ENCODE measurements at places on chromosomes 12 and 14. TPM values are rescaled to one million over a fixed set of nuclear protein-coding genes. Genes with fewer than 3 reads are reported as not detected.

The A2M gene
- 0.66 TPM for total RNA-seq

The PRB2 gene
- total RNA-seq, result not detected

The SPRYD3 gene
- 7.4 TPM for total RNA-seq

The ADCY6 gene
- 40.1 TPM for total RNA-seq

The GPD1 gene
- 1.1 TPM for total RNA-seq

The RERGL gene
- total RNA-seq, result not detected

The FGF23 gene
- total RNA-seq, result 0.48 TPM

The LBHD2 gene
- not detected for total RNA-seq

The KLRC1 gene
- total RNA-seq, result not detected

The KLRF1 gene
- not detected for total RNA-seq

The SSPN gene
- 2.6 TPM for total RNA-seq

- DNase-seq, result no peak
Measured at GRCh38 chr12:11693067-11693466, 43.6 kb downstream of the ETV6 start.

- no peak for DNase-seq
Measured at GRCh38 chr14:105184461-105184860, 3.3 kb upstream of the NUDT14 start.

DNA sequence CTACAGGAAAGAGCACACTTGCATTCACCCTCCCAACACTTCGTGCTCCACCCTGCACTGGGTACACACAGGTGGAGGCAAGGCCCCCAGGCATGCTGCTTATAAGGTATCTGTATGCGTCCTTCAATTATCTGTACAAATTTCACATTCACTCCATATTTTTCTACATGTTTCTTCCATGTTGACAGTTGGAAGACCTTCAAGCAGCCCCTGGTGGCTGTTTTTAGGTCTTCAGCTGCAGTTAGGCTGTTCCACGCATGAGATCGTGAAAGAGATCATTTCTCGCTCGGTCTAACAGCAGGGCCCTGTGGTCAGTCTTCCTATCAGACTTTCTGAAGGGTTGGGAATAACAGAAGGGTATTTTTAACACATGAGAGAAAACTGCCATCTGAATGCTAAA lies 47.1 kb downstream of the PLXNC1 start:
- no peak for DNase-seq

DNA sequence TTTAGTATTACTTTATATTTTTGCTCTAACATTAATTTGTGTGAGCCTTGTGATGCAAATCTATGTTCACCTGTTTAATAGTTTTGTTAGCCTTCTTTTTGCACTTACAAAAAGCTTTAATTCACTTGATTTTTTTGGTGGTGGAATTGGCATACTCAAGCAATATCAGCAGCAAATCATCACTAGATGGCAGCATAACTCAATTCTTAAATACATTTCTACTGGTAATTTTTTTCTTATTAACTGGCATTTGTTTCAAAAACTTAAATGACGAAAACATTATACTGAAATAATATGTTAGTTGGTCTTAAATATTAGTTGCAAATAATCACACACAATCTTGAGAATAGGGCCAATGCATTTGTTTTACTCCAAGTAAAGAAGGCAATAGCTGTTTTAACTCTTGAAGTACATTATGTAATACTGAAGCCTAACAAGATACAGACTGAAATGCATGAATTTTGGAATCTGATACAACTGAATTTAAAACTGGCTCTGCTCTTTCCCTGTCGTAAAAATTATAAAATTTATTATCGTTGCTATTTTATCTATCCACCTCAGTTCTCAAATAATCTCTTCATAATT lies 151.5 kb downstream of the ATXN7L3B start:
- DNase-seq, result no peak

DNA sequence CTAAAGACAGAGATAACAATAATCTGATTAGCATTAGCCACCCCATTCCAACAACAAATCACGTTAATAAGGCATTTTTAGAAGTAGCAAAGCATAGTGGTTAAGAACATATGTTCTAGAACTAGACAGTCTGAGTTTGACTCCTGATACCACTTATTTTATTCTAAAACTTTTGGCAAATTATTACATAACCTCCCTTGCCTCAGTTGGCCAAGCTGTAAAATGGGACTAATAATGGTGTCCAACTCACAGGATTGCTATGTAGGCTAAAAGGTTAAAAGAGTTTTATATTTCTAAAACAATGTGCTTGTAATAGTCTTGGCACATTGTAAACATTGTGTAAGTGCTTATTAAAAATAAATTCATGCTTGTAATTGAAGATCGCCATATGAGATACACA lies 124.7 kb upstream of the FGD4 start:
- no peak for DNase-seq

DNA sequence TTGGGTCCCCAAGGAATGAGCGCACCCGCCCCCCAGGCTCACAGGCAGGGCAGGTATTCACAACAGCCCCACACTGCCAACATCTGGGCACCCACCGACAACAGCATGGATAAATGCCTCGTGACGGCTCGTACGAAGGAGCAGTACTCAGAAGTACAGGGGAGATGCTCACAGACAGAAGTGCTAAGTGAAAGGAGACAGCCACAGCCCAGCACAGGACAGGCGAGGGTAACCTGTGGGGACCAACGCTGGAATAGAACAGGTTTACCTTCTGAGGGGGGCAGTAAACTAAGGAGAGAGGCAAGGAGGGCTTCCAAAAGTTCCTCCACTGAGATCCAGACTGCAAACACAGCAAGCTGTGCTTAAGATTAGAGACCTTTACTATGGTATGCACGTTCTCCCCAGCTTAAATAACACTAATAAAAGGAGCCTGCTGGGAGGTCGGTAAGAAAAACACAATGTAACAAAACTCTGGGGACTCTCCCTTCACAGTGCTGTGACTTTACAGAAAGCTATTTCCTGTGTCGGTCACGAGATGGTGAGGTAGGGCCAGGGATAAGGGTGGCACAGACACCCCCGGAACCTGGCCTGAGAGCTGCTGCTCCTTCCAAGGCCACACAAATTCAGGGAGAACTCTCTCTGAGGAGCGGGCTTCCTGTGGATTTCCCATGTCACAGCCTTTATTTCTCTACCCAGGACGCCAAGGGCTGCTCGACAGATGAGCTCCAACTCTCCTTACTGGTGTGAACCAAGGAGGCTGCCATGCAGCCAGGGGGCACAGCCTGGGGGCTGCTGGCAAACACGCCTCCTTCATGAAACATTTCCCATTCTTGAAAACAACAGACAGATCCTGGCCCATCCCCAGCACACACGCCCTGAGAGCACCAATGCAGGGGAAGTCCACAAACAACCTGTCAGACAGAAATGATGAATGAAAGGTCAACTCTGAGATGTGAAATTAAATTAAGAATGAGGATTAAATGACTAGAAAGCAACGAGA lies 26.3 kb downstream of the SLC15A4 start:
- DNase-seq, result no peak

DNA sequence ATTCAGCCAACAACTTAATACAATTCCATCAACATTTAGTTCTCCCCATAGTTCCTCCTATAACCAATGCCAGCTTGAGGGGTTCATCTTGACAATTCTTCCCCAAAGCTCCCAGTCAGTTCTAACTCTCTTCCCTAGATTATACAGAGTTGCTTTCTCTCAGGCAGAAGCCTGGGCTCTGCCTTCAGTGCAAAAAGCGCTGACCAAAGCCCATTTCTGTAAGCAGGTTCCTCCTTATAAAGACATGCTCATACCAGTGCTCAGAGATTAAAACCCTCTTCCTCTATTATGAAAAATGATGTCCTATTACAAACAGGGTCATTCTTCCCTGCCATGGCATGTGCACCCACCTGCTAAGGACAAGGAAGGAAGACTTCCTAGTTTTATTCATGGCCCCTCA lies 16.2 kb downstream of the SPIC start:
- no peak for DNase-seq

- DNase-seq, result no peak
Measured at GRCh38 chr14:22811722-22812121, 3.5 kb downstream of the SLC7A7 start.

GRCh38 chr12:28360253-28360652 lies 170.0 kb downstream of the CCDC91 start:
- DNase-seq, result no peak

- DNase-seq, result no peak
Measured at GRCh38 chr12:41507286-41507685, 319.2 kb downstream of the PDZRN4 start.

DNA sequence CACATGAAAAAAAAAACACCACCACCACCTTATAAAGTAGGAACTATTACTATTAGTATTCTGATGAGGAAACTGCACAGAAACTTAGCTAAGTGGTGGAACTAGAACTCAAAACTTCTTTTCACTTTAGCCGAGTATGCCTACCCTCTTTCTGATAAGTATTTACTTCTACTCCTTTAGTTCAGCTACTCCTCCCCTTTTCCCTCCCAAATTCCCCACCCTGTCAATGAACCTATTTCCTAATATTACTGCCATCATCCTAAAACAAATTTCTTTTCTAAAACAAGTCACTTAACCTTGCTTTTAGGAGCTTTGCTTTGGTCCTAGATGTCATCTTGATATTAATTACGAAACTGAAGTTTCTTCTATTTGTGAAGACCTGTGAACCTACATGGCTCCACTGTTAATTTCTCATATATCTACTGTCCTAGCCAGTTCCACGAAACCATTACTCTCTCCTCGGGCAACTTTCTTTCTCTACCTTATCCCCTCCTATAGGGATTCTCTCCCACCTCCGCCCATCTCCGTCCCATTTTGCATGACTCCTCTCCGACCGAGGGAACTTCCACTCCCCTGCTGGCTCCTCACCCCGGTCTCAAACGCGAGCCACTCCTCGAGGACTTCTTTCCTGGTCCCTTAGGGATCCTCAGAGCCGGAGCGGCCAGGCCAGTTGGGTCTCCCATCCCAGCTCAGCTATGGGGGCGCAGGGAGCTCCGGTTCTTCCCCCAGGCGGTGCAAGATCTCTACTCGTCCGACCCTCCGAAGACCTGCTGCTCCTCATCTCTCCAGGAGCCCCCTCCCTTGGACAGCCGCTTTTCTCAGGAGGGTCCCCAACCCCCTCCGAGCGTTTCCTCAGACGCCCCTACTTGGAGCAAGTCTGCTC lies 1.1 kb downstream of the NUMB start:
- peak; percentile 84 for DNase-seq

DNA sequence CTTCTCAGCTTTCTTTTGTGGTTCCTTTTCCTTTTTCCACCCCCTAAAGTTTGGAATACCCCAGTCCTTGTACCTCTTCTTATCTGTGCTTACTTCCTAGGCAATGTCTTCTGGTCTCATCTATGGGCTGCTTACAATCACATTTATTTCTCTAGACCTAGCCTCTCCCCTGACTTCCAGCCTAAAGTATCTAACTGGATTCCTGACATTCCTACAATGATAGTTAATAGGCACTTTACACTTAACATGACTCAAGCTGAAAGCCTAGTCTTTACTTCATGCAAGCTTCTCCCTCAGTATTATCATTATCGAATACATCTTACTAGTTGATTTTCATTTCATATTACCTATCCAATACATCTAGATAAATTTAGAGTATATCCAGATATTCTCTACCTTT lies 21.2 kb downstream of the CLECL1 start:
- no peak for DNase-seq

DNA sequence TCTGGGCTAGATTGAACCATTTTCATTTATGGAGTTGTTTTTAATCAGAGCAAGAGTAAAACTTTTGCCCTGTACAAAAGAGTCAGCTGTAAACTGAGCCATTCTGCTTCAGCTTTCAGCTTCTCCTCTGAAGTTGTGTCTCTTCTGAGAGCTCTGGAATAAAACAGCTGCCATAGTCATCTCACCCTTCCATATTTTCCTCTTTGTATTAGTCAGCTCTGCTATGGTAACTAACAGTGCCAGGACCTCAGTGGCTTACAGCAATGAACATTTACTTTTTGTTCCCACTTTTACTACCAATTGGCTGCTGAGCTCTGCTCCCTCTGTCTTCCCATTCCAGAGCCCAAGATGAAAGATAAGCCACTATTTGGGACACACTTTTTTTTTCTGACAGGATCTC lies 178.5 kb downstream of the DAD1 start:
- DNase-seq, result no peak

DNA sequence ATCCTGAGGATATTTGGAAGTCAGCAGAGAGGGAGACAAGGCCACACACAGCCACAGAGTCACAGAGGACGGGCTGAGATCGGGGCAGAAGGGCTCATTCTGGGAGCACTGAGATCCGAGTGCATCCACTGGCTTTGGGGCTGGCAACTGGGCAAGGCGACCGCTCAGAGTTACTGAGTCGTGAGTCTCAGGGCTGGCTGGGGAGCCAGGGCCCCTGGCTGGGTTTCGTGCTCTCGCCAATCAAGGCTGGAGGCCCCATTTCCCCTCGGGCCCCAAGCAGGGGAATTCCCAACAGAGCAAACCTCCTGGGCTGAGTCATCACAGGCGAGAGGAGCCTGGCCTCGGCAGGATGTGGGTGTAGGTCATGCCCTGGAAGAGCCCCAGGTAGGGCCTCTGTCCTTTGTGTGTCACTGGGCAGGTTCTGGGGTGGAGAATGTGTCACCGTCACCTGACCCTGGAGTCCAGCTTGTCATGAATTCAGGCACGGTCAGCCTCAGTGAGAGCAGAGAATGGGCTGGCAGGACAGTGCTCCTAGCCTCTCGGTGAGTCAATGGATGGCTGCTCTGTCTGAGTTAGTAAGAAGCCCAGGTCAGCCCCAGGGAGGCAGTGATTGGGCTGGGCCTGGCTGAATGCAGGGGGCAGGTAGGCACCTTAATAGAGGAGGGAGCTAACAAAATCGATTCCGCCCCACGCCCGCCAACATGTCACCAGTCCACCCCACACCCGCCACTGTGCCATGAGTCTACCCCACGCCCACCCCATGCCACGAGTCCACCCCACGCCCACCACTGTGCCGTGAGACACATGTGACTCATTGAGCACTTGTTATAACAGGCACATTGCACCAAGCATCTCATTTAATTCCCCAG lies 16.9 kb downstream of the ASB2 start:
- peak; percentile 86 for DNase-seq

DNA sequence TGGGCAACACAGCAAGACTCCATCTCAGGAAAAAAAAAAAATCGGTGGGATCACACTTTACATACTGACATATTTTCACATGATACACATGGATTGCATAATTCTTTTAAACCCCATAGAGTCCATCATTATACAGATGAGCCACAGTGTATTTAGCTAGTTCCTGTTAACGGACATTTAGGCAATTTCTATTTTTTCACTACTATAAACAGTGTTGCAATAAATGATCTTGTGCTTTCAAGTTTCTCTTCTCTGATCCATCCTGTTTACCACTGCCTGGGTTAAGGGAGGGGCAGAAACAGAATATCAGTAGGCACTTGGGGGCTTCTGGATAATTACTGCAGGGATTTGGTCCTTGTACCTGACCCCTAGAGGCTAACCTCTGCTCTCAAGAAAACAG lies 43.4 kb upstream of the SPTLC2 start:
- no peak for DNase-seq

- DNase-seq, result no peak
Measured at GRCh38 chr14:91113829-91114078, at the start of gene DGLUCY. TSS of gene DGLUCY (plus strand) at chr14:91114073. CDS start at chr14:91160295, 46,222 bp downstream.

DNA sequence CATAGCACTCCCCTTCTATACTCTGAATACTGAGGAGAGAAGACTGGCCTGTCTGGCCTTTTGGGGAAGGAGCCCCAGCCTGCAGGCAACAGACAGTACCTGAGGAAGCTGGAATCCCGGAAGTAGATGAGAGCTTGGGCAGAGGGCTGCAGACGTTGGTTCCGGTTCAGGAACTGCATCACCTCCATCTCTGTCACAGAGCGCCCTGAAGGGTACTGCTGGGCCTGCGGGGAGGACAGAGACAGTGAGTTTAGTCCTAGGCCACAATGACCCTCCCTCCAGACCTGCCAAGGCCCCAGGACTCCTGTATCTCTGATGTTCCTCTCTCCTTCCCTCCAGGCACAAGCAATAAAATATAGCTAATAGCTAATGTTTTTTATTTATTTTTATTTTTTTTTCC lies 28.4 kb downstream of the TEP1 start:
- no peak for DNase-seq

Measured in endodermal cell (in vitro differentiated cells).